Stimulated activated CD8-positive, alpha-beta memory T cell treated with anti-CD3 and anti-CD28 coated beads, Interleukin-12 subunit alpha, Interleukin-12 subunit beta, amount 100 ng/mL, for 4 hours (primary cell): ENCODE measurements at places on chromosomes 1 and 21.
A peak's percentile ranks its signal among the peaks of the same experiment; 100 is the strongest.

DNA sequence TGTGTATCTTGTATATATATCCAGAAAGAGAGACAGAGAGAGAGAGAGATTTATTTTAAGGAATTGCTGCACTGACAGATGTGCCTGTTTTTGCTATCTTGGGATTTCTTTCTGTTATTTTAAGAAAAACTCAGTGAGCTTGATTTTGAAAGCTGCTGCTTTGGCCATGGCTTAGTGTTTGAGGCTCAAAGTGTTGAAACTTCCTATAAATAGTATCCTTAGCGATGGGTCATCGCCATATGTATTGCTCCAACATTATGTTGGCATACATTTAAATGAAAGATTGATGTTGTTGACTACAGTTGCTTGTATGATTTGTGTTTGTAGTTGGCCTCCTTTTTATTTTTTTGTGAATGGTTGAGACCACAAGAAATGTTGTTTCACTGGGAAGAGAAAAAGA lies 29.0 kb upstream of the NTPCR start:
- DNase-seq: no peak

GRCh38 chr1:92879316-92879968 lies 47.6 kb downstream of the RPL5 start:
- no peak for DNase-seq

GRCh38 chr1:245822996-245823395 lies 668.2 kb downstream of the KIF26B start:
- DNase-seq: no peak

GRCh38 chr1:91876040-91876470 lies 9.9 kb downstream of the TGFBR3 start:
- DNase-seq: no peak

DNA sequence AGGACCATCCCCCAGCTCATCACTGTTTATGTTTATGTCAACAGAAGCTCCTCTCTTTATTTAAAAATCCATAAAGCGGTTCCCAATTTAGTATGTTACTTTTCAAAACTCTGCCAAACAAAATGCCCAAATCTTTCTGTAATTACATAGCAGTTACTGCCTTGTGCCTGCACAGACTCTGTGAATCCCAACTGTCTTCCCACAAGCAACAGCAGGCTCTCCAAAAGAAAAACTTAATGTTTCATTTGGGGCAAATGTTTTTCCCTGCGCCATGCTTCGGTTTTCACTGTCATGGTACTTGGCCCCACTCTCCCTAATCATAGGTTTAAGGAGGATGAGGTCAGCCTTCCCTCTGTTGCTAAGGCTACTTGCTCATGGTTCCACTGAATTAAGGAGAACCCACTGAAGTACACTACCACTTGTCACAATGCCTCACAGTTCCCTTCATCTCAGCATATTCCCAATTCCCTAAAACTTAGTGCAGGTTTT lies 4.6 kb downstream of the COLGALT2 start:
- DNase-seq: no peak

DNA sequence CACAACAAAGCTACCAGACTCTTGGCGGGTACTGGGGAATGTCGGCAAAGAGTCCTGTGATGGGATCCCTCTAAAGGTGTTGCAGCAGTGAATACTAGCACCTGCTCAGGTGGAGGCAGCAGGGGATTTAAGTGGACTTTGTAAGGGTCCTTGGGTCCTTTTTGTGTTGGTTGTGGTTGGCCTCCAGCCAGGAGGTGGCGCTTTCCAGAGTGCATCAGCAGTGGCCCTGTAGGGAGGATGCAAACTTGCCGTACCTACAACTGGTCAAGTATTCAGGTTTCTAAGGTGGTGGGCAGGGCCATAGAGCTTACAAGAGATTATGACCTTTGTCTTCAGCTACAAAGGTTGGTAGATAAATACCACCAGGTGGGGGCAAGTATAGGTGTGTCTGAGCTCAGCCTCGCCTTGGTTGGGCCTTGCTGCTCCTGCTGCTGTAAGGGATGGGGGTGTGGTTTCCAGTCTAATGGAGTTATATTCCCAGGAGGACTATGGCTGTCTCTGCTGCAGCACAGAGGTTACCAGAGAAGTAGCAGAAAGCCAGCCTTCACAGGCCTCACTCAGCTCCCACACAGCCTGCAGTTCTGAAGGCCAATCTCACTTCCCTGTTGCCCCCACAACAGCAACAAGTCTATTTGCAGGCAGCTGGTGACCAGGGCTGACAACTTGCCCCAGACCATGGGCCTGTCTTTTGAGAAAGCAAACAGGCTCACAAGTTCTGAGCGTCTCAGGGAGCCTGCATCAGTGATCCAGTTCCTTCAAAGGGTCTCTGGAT lies 7.3 kb downstream of the OR2M5 start:
- DNase-seq: no peak

GRCh38 chr1:82227306-82228095 lies 426.8 kb downstream of the ADGRL2 start:
- no peak for DNase-seq

DNA sequence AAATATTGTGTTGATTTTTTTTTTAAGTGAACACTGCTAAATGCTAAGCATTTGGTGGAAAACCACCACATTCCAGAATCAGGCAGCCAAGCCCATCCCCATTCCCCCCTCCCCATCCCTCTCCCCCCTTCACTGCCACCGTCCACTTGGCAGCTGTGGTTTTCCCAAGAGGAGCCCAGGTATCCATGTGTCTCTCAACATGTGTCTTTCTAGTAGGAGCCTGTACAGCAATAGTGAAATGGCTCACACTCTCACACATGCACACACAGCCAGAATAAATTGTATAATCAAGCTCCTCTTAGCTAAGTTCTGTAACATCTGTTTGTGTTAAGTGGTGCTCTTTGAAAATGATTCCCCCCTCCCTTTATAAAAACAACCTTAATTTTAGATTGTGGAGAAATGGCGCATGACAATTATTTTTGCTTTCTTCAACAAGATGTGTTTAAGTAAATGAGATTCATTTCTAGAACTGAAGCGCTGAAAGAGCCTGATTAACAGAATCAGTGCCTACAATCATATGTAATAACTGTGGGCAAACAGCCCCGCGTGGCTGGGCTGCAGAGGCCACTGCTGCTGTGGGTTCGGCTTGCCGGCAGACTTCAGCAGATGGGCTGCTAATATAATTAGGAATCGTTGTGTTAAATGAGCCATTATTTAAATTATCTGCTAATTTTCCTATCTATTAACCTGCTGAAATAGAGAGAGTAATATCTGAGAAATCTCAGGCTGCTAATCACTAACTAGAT lies 43.3 kb downstream of the BACE2 start:
- no peak for DNase-seq

DNA sequence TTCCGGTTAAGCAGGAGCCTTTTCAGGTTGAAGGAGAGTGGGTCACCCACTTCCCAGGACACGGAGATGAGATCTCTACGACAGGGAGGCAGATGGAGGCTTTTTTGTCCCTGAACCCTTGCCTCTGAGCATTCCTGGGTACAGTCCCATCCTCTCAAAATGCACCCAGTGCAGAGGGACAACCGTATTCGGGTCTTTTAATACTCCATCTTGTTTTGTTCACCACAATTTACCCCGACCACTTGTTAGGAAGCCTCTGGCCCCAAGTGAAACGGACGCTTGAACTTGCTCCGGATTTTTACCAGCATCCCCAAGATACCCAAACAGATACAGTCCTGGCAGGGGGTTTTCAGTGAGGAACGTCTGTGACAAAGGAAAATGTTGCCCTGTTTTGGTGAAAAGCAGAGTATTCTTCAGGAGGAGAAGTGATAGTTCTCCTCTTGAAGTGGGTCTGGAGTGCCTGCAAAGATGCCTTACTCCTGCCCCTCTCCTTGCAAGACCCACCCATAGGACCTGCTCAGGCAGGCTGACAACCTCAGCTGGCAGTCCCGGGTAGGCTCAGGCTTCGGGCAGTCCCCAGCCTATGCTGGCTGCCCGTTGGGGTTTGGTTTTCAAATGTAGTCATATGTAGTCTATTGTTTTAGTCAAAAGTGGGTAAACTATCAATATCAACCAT lies 669 bp upstream of the ARL8A start:
- no peak for DNase-seq

DNA sequence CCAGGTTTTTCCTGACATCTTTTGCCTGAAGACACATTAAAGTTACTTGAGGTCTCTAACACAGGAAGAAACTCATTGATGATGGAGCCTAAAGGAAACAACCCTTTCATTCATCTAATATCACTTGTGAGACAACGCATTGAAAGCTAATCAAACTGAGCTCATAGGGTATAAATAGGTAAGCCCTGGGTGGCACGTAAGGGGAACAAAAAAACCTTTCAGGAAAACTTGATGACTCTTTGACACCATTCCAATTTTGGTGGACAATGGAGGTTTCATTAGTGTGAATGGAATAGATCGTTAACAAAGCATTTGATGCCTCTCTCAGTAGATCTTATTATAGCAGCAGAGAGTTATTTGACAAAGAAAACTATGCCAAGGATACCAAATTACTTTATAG lies 80.7 kb upstream of the DUSP10 start:
- DNase-seq: no peak

DNA sequence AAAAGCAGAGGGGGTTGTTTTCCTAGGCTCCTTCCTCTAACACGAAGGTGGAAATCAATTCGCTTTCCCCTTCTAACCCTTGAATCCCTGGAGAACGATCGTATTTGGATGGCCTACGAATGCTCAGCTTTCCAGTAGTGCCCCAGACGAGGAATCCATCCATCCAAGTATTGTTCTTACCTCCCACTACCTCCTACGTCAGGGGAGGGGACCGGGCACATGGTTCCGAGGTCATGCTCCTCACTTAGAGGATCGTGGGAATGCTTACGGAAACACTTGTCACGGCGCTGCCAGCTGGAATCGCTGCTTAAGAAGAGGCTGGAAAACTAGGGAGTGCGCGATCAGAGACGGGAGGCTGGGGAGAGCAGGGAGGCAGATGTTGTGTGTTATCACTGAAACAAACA lies 47.4 kb downstream of the CAPZB start:
- DNase-seq: no peak

GRCh38 chr1:8660411-8660828 lies 157.0 kb downstream of the RERE start:
- DNase-seq: no peak

DNA sequence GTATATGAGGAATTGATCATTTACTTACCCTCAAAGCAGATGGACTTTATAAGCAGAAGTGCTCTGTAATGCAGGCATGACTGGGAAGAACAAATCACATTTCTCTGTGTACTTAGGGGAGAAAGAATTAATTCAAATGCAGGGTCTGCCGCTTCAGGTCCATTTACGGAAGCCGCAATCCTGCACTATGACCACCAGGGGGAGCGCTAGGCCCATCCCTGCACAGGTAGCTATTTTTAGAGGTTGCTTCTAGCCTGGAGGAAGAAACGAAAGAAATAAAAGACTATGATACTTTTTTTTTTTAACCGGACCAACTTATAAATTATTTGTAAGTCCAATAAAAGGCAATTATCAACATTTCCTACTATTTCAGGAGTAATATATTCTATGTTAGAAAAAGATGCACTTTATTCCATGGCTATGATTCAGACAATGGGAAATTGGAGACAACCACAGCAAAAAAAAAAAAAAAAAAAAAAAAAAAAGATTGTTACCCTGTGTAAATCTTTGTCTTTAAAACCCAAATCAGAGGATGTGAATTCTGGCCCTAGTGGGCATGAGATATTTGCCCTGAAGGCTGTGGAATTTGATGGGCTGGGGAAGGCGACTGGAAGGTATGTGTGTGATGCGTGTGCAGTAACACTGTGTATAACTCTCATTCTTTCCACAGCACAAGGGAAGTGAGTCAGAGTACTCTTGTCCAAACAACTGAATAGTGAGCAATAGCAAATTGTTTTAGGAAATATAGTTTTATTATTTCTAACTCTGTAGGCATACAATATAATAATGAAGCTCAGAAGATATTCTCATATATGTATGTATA lies 12.9 kb upstream of the FYB2 start:
- peak; percentile 33 for DNase-seq

- no peak for DNase-seq
Measured at GRCh38 chr1:19338323-19338762, 26.2 kb downstream of the SLC66A1 start.
